ENCODE measurements at places on chromosomes 3 and 15.

GRCh38 chr3:13204177-13204581 lies 130.9 kb upstream of the IQSEC1 start:
- H3K27ac ChIP-seq = no peak overlapping the region
- no peak overlapping the region for H3K4me3 ChIP-seq
- H3K4me1 ChIP-seq = no peaks in the 10 kb centered on the region

DNA sequence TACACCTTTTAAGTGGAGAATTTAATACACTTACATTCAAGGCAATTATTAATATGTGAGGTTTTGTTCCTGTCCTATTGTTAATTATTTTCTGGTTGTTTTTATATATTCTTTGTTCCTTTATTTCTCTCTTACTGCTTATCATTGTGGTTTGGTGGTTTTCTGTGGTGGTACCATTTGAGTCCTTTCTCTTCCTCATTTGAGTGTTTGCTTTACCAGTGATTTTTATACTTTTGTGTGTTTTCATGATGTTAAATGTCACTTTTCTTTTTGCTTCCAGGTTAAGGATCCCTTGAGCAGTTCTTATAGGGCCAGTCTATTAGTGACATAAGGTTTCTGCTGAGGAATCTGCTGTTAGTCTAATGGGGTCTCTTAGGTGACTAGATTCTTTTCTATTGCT lies 116.5 kb downstream of the LRRK1 start:
- no peaks in the 10 kb centered on the region for H3K36me3 ChIP-seq
- no peak overlapping the region for H3K27ac ChIP-seq
- H3K4me3 ChIP-seq = no peak overlapping the region
- H3K27me3 ChIP-seq = no peaks in the 10 kb centered on the region
- no peak for DNase-seq

DNA sequence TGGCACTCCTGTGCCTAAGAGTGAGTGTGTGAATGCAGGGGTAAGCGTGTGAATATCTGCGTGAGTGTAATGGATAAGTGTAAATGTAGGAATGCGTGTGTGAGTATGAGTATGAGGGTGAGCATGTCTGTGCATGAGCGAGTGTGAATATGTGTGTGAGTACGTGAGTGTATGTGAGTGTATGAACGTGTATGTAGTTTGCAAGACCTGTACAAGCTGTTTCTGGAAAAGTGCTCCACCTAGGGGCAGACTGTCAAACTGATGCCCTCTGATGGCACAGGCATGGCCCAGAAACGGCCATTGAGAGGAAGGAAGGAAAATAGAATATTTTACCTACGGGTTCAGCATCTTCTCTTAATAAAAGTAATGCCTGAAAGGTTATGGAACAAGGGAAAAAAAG lies 24.4 kb upstream of the FRMD4B start:
- no peaks in the 10 kb centered on the region for H3K36me3 ChIP-seq
- no peak overlapping the region for H3K4me3 ChIP-seq
- H3K27me3 ChIP-seq = no peaks in the 10 kb centered on the region
- no peaks in the 10 kb centered on the region for H3K4me1 ChIP-seq
- peak; percentile 48 for DNase-seq

DNA sequence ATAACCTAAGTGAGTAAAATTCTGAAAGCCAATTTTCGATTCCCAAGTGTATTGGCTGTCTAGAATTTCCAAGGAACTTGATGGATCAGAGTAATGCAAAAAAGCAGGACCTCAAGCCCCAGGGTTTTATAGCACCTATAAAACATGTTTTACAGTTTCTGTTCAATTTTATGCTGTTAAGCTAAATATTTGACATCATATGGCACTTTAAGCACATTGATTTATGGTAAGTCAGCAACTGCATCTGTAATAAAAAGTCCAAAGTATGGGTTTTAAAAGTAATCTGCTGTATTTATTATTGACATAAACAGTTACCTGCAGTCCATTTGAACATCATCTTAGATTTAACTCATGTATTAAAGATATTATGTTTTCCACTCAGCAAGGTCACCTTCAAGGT lies 20.0 kb upstream of the MFSD1 start:
- DNase-seq = no peak
- no peaks in the 10 kb centered on the region for H3K36me3 ChIP-seq
- no peak overlapping the region for H3K27ac ChIP-seq
- H3K4me1 ChIP-seq = no peaks in the 10 kb centered on the region
- no peaks in the 10 kb centered on the region for H3K27me3 ChIP-seq

DNA sequence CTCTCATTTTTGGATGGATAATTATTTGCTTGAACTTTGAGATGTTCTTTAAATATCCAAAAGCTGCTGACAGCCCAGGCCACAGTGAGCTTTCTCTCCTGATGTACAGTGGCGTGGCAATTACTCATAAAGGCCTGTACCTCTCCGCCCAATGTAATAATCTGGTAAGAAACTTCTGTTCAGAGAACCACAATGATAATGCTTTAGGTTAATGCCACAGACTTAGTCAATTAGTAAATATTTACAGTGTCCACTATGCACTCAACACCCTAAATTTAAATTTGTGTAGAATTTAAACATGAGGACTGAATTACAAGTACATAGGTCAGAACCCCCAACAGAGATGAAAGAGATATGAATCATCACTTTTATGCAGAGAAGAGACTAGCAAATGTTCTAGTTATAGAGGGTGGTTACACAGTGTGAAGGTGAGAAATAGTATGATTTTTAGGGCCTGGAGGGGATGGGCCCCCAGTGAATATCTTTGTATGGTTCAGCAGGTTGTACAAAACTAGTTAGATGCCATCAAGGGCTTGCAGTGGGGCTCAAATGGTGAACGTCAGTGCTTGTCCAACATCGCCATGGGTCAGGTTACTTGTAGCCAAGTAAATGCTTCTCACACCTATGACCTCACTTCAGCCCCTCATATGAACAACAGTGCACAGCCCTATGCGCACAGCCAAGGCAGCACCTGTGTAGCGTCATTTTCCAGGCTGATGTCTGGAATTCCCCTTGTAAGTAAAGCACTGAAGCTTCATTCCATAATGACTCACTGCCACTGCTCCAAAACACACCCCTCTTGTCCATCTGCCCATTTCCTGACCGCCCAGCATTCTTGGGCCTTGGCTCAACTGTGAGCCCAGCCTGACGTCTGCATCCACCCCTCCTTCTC lies 13.3 kb downstream of the ABHD2 start:
- peak overlapping the region; percentile 21 for H3K27ac ChIP-seq
- H3K36me3 ChIP-seq = peaks cover 7% of the 10 kb centered on the region
- H3K4me3 ChIP-seq = no peak overlapping the region

- no peaks in the 10 kb centered on the region for H3K36me3 ChIP-seq
- DNase-seq = no peak
- no peak overlapping the region for H3K4me3 ChIP-seq
- no peaks in the 10 kb centered on the region for H3K4me1 ChIP-seq
- H3K27me3 ChIP-seq = 0 out of 3 replicates have a peak, but pooled peaks cover 3% of the 10 kb centered on the region
- H3K27ac ChIP-seq = no peak overlapping the region
These were observed 31.4 kb upstream of the LRIG1 start for GRCh38 chr3:66532160-66532587.

DNA sequence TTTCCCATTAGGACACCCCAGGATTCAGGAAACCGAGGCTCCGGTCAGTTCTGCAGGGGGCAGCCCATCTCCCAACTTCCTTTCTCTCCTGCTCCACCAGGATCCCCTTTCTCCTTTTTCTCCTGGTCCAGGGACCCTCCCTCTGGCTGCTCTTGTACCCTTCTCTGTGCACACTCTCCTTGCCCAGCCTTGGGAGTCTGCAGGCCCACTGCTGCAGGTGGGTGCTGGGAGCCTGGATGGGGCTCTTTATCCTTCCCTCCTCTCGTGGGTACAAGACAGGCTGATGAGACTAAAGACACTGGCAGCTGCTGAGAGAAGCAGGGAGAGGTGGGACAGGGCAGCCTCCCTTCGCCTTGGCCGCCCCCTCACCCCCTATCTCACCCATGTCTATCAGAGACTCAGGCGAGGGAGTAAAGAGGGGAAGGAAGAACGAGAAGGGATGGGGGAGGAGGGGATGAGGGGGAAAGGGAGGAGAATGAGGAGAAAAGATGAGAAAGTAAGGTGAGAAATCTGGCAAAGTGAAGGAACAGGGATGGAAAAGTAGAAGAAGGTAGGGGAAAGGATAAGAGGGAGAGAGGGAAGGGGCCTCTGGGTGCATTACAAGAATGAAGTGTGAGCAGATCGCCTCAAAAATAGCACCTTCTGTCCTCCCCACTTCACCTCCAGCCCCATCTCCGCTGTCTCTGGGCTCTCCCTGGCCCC lies 45.2 kb downstream of the ITGA11 start:
- H3K27me3 ChIP-seq = peaks cover 14% of the 10 kb centered on the region
- H3K4me3 ChIP-seq = no peak overlapping the region
- H3K27ac ChIP-seq = no peak overlapping the region
- H3K36me3 ChIP-seq = no peaks in the 10 kb centered on the region

GRCh38 chr3:37945807-37946530 lies 44.6 kb upstream of the VILL start:
- no peak overlapping the region for H3K27ac ChIP-seq
- H3K36me3 ChIP-seq = peaks cover 12% of the 10 kb centered on the region
- no peak overlapping the region for H3K4me3 ChIP-seq
- H3K27me3 ChIP-seq = no peaks in the 10 kb centered on the region
- H3K4me1 ChIP-seq = peaks cover 44% of the 10 kb centered on the region
- DNase-seq = no peak

DNA sequence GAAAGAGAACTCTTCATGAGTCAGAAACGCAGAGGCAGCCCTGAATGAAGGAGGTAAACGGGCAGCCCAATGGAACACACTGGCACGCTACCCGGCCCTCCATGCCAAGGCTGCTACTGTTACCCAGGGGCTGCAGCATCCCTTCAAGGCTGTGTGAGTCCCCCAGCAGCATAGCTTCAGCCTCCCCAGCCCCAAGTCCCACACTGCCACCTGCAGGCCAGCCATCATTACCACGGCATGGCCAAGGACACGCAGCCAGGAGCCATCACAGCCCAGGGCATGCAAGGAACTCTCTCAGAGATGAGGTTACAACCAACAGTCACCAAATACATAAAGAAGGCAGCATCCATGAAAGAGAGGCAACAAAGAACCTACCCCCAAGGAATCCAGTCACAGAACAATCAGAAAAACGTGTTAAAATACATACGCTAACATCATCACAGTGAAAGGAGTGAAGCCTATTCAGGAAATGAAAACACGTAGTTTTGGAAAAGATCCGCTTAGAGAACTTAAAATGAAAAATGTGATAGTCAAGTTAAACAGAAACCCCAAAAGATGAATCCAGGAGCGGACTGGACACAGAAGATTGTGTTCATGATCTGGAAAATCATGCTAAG lies 22.4 kb downstream of the PLA2G4F start:
- peaks cover 53% of the 10 kb centered on the region for H3K4me1 ChIP-seq
- H3K27ac ChIP-seq = no peak overlapping the region
- H3K36me3 ChIP-seq = no peaks in the 10 kb centered on the region
- no peak overlapping the region for H3K4me3 ChIP-seq
- 0 out of 3 replicates have a peak, but pooled peaks cover 7% of the 10 kb centered on the region for H3K27me3 ChIP-seq

GRCh38 chr15:46576646-46577395 lies 942.0 kb downstream of the SQOR start:
- no peak for DNase-seq
- H3K4me3 ChIP-seq = no peak overlapping the region
- no peak overlapping the region for H3K27ac ChIP-seq
- no peaks in the 10 kb centered on the region for H3K36me3 ChIP-seq

DNA sequence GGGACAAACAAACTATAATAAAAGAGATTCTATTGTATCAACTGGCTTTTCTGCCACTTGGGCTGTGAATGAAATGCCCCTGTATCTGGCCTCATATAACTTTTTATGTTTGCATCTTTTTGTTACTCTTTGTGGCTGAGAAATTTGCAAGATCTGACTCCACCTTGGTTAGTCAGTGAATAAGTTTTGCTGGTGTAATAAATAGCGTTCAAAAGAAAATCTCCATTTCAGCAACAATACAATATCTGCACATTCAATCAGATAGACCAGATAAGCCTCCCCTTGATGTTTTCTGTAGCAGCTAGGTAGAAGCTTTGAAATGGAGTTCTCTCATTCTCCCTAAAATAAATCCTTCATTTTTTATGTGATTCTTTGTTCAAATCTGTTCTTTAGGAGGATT lies 12.0 kb downstream of the TRAT1 start:
- no peak overlapping the region for H3K4me3 ChIP-seq
- H3K27me3 ChIP-seq = no peaks in the 10 kb centered on the region
- no peak overlapping the region for H3K27ac ChIP-seq
- H3K4me1 ChIP-seq = no peaks in the 10 kb centered on the region

GRCh38 chr3:12877040-12877439 lies 35.7 kb upstream of the RPL32 start:
- peaks cover 8% of the 10 kb centered on the region for H3K4me1 ChIP-seq
- H3K27me3 ChIP-seq = peaks cover 47% of the 10 kb centered on the region
- DNase-seq = no peak
- no peak overlapping the region for H3K4me3 ChIP-seq
- H3K27ac ChIP-seq = no peak overlapping the region

DNA sequence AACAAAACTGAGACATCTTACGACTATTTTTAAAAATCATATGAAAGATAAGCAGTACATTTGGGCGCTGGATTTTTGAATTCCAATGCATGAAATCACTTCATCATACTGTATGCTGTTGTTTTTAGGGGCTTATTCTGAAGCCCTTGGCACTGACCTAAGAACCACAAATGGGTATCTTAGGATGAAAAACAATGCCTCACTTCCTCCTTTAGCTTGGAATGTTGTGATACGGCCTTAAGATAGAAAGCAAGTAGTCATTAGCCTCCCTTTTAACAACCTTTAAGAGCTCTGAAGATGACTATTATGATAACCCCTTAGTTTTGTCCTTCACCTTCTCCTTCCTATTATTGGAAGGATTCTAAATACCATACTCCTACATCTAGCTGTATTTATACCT lies 289.8 kb downstream of the ARPP21 start:
- no peak overlapping the region for H3K4me3 ChIP-seq
- H3K36me3 ChIP-seq = no peaks in the 10 kb centered on the region
- H3K27ac ChIP-seq = no peak overlapping the region
- peaks cover 7% of the 10 kb centered on the region for H3K4me1 ChIP-seq

DNA sequence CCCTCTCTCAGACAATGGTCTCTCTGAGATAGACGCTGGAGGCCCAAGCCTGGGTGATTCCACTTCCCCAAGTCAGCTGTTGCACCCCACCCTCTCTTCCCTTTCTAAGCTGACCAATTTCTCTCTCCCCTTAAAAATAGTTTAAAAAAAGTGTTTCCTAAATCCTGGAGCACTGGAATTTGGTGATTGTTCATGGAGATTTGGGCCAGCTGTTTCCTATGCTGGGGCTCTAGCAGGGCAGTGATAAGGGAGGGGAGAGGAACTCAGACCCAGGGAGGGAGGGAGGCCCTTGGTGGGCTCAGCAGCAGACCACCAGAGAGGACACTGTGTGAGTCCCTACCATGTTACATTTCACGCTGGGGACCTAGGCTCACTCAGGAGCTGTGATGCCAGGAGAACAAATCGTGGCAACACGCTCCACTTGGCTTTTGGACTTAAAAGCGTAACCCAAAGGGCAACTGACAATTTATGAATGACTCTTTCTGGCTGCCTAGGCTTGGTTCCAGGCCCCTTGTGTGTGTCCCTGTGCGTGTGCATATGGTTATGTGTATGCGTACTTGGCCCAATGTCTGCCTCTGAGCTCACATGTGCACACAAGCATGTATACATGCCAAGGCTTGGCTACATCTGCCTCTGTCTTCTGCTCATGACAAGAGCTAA lies 59.8 kb upstream of the INSYN1 start:
- H3K27me3 ChIP-seq = peaks cover 1% of the 10 kb centered on the region
- H3K4me1 ChIP-seq = peaks cover 28% of the 10 kb centered on the region
- no peaks in the 10 kb centered on the region for H3K36me3 ChIP-seq
- no peak for DNase-seq
- H3K4me3 ChIP-seq = no peak overlapping the region
